Stimulated activated CD8-positive, alpha-beta memory T cell treated with anti-CD3 and anti-CD28 coated beads, Interleukin-4, amount 100 ng/mL, for 24 hours (primary cell): ENCODE measurements at places on chromosomes 2 and 18.

- DNase-seq, result no peak
Observed at GRCh38 chr18:13890761-13891361, 24.5 kb downstream of the MC2R start.

- DNase-seq, result no peak
Observed at GRCh38 chr2:207088839-207089238, 76.9 kb downstream of the KLF7 start.

DNA sequence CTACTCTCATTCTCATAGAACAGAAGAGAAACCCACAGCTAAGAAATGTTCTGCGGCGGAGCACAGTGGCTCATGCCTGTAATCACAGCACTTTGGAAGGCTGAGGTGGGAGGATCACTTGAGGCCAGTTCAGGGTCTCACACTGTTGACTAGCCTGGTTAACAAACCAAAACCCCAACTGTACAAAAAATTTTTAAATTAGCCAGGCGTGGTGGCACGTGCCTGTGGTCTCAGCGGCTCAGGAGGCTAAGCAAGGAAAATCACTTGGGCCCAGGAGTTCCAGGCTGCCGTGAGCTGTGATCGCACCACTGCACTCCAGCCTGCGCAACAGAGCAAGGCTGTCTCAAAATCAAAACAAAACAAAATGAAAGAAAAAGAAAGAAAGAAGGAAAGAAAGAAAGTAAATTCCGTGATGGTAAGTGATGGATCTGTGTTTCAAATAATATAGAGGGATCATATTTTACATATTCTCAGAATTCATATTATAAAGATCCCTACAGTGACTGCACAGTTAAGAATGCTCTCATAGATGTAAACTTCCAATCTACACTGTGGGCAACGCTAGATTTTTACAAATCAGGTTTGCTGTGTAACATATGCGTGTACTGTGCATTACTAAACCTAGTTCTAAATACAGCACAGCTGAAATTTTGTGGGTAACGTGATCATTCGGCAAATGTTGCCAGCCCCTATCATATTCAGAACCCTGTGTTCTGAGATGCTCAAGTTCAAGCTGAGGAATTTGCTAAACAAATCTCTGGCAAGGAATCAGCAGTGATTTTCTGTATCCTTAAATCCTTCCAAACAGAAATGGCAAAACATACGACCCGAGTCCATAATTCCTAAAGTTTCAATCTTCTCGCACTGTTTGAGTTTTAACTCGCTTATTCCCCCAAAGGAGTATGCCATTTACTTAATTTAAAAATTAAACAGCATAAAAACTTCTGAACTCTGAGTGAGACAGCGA is 1.2 kb upstream of the RAB12 start:
- DNase-seq, result no peak

GRCh38 chr18:9756933-9757470 is 48.9 kb downstream of the RAB31 start:
- no peak for DNase-seq

DNA sequence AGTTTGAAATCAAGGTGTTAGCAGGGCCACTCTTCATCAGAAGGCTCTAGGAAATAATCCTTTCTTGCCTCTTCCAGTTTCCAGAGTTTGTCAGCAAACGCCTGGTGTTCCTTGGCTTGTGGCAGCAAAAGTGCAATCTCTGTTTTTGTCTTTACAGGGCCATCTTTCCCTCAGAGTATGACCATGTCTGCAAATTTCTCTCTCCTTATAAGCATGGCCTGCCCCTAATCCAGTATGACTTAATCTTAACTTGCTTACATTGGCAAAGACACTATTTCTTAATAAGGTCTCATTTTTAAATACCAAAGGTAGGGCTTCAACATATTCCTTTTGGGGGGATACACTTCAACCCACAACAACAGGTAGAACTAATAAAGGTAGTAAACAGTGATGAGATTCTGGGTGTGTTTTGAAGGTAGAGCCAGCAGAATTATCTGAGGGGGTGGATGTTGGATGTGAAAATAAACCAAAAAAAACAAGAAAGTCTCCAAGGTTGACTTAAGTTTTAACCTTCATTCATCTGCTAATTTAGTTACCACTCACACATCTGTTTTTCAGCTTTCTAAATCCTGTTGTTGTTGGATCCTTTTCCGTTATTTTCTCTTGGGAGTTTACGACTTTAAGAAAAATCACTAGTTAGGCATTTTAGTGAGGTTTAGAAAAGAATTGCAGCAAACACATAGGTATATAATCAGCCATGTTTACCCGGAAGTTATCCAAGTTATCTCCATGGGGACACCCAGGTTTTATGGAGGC is 234.4 kb upstream of the FIGN start:
- DNase-seq, result no peak

DNA sequence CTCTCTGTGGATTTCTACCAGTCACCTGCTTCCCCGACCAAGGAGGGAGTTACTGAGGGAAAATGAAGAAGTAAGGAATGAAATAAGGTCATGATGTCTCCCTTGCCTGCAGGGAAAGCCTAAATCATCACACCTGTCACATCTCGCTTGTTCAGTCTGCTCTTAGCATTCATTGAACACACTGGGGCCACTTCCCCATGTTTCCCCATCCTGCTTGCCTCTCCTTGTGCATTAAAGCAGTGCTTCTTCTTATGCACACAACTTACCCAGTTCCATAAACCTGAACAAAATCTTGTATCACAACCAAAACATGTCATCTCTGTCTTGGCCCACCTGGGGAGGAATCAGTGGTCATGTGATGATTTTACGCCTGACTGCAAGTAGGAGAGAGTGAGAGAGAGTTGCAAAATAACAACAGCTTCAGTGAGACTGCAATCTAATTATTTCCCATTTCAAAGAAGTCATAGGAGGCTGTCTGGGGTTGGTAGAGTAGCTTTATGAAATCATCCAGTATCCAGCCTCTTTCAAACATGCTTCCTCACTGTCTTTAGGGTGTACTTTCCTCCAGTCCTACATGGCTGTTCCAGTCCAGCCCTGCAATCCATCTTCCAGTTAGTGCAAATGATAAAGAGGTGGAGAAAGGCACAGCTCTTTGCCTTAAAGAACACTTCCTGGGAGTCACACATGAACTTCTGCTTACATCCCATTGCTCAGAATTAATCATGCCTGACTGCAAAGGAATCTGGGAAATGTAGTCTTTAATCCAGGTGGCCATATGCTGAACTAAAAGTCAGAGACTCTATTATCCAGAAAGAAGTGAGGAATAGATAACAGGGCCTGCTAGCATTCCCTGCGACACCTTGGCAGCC is 220.1 kb downstream of the HAUS1 start:
- no peak for DNase-seq

GRCh38 chr2:239806276-239806675 is 218.9 kb downstream of the NDUFA10 start:
- no peak for DNase-seq

DNA sequence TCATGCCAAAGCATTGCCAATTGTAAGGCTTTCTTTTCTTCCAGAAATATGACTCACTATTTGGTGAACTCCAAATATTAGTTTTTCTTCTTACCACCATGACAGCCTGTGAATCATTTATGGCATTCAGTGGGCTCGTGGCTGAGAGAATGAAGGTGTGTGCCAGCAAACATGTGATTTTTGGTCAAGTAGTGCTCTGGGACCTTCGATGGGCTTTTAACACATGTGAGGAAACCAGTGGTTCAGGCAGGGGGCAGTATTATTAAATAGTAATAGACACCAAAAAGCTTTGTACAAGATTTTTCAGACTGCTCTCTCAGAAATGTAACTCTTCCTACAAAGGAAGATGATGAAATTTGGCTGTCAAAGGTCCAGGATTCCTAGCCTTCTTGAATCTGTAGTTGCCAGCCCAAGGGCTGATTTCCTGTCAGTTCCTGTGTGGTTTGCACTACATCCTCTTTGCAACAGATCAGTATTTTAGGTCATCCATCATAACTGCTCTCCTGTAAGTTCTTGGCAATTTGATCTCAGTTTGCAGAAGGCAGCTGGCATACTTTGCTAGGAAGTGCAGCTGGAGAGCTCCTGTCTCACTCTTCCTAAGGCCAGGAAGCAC is 64.3 kb downstream of the BABAM2 start:
- peak; percentile 11 for DNase-seq

DNA sequence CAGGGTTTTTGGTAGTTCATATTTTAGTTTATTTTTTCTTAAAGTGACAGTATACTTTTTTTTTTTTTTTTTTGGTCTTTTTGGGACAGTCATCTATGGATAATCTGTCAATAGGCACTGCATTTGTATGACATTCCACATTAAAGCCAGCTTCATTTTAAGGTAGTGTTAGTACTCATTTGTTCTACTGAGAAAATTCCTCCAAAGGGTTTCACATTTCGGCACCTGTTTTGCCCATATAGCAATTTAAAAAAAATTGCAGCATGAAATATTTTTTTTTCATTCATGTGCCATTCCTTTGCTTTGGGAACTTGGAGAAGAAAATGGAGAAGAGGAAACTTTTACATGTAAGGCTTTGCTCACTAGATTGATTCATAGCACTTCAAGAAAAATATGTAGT is 276.3 kb upstream of the TCF4 start:
- no peak for DNase-seq

DNA sequence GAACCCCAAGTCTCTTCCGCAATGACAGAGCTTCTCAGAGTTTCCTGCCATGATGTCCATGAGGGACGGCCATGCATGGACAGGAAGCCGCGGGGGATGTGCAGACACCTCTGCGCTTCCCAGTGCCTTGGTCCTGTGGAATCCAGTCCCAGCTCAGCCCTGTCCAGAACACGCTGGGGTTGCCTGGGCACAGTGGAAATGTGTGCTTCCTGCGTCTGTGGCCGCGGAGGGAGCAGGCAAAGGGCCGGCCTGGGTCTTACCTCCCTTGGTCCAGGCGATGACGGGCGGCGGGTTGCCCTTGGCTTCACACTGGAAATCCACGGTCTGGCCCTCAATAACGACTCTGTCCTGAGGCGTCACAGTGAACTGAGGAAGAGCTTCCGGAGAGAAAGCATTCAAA is 79.6 kb downstream of the PXDN start:
- DNase-seq, result no peak

GRCh38 chr2:217165547-217165946 is 305.7 kb upstream of the TNP1 start:
- DNase-seq, result no peak

DNA sequence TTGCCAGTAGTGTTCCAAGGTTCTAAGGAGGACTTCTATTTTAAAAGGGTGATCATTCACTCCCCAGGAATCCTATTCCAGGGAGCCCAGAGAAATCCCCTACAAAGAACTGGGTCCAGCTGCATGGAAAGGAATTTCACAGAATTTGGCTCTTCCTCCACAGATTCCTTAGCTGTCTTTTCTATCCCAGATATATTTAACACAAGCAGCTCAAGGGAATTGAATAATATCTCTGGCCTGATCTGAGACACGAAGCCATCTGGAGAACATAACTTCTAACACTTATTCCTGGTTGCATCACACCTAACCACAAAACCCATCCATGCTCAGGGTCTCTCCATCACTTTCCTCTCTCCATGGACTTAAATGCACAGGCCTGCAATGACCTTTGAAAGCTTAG is 306.7 kb upstream of the ACVR2A start:
- no peak for DNase-seq

DNA sequence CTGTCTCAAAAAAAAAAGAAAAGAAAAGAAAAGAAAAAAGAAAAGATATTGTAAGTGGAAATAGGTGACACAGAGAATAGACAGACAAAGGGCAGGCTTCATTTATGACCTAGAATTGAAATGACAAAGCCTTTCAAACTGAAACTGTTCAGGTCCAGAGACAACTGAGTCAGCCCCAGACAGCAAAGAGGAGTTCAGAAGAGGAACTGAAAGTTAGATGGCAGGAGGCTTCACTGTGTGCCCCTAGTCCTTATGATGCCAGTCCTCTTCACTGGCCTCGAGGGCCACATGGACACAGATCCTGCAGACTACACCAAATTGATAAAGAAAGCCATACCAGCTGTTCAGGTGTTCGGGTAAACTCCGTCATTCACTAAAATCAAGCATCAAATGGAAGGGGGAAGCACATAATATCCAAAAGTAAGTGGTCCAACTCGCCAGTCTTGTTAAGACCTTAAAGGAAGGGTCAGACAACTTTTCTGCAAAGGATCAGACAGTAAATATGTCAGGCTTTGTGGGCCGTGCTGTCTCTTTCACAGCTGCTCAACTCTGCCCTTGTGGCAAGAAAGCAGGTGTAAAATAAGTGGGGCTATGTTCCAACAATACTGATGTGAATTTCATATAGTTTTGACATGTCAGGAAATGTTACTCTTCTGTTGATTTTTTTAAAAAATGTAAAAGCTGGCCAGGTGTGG is 231.9 kb upstream of the MGAT5 start:
- DNase-seq, result no peak

GRCh38 chr2:47019961-47020681 is 104.5 kb upstream of the MCFD2 start:
- DNase-seq, result no peak

- DNase-seq, result no peak
Observed at GRCh38 chr18:63818212-63818611, 43.0 kb downstream of the SERPINB7 start.

- no peak for DNase-seq
Observed at GRCh38 chr2:216478151-216478550, 20.5 kb upstream of the RPL37A start.

DNA sequence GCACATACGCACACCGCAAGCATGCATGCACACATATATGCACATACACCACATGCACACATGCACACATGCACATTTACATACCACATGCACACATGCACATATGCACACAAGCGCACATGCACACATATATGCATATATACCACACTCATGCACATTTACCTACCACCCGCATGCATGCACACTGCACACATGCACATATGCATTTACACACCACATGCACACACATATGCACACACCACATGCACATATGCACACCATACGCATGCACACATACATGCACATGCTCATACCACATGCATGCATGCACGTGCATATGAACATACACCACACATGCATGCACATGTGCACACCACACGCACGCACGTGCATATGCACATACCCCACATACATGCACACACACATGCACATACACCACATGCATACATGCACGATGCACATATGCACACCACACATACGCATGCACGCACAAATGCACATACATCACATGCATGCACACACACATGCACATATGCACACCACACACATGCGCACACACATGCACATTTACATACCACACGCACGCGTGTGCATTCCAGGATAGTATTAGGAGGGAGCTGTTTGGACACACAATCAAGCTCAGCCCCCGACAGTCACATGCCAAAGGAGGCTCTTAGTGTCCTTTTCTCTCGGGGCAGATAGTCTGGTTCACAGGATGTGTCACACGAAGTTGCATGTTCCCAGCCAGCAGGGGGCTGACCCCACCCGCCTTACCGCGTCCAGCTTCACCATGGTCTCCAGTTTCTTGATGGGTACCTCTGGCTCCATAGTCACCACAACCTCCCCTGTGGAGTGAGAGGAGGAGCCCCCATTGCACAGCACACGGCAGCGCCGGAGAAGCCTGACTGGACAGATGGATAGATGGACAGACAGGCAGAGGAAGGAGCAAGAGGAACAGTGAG is 5.9 kb downstream of the OTOF start:
- DNase-seq, result no peak

DNA sequence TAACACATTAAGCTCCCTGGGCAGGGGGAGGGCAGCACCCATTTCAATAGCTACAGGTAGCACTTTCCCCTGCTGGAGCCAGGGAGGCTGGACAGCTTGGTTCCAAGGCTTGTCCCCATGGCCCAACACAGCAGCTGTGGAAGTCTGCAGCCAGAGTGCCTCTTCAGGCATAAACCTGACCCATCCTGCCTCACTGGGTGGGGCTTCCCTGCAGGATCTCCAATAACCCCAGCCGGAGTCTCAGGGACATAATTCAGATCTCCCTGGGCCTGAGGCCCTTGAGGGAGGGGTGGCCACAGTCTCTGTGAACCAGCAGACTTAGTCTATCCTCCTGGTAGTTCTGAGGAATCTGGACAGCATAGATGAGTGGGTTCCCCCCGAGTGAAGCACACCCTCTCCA is 1001.9 kb upstream of the CHAC2 start:
- DNase-seq, result no peak
